ENCODE measurements at places on chromosomes 2 and 18. TPM values are rescaled to one million over a fixed set of nuclear protein-coding genes. Genes with fewer than 3 reads are reported as not detected.

The SFXN5 gene
- 15.6 TPM for total RNA-seq

The WNT10A gene
- total RNA-seq, result 0.65 TPM

The COL3A1 gene
- total RNA-seq, result 528 TPM

DNA sequence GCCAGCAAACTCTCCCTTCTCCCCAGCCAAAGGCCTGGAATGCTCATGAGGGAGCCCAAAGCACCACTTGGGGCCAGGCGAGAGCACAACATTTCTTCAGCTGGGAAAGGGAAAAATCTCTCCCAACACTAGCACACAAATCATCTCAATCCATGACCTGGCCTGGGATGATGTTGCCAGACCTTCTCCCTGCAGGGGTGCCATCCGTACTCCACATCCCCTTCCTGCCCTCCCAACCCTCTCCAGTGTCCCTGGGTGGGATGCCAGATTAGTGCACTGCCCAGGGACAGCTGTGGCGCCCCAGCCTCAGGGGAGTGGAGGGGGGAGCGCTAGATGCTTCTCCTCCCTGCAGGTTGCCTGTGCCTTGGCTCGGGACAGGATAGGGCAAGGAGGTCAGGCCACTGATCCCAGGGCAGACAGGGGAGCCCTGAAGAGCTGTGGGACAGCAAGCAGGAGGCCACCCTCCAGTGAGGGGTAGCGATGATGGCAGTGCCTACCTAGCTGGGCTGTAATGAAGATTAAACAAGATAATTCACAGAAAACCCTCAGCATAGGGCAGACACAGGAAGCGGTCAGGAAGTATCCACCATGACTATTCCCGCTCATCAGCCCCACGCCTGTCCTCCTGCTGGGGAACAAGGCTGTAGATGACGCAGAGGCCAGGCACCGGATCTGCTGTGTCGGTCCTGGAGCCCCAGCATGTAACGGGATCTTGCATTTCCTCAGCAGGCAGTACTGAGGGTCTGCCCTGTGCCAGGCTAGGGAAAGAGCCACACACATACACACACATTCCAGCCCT is 31.1 kb downstream of the SERTAD2 start:
- no peaks in the 10 kb centered on the region for H3K27me3 ChIP-seq
- H3K4me1 ChIP-seq, result peaks cover 10% of the 10 kb centered on the region
- no peak overlapping the region for H3K4me3 ChIP-seq
- H3K27ac ChIP-seq, result no peak overlapping the region
- DNase-seq, result peak; percentile 52
- H3K36me3 ChIP-seq, result no peaks in the 10 kb centered on the region

- H3K27me3 ChIP-seq, result no peaks in the 10 kb centered on the region
- H3K4me1 ChIP-seq, result peaks cover 9% of the 10 kb centered on the region
- peak overlapping the region; percentile 56 for H3K4me3 ChIP-seq
- peak overlapping the region; percentile 87 for H3K27ac ChIP-seq
- DNase-seq, result peak; percentile 96
These were observed 187.4 kb downstream of the ZEB2 start for GRCh38 chr2:144332356-144333142.
